ENCODE measurements at places on chromosomes 11 and 22.

DNA sequence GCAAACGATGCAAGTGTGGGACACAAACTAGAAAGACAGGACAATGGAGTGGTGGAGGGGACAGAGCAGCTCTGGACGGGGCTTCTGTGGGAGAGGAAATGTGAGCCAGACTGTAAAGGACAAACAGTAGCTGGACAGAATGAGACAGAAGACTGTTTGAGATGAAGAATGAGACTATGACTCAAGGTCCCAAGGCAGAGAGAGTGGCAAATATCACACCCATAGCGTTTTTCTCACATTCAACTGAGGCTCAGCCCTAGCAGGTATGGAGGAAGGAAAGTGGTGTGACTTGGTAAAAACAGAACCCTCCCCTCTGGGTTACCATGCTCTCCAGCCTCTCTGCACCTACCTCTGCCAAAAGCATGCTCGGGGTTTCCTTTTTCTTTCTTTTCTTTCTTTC, 96.5 kb downstream of the RPL27A start:
- no peak for DNase-seq

- DNase-seq, result no peak
These were observed 14.7 kb downstream of the UBTFL1 start for GRCh38 chr11:90100431-90100830.

GRCh38 chr11:71248251-71248570, 4.2 kb downstream of the SHANK2 start:
- peak; percentile 27 for DNase-seq

- DNase-seq, result no peak
These were observed 8.6 kb downstream of the IGLL1 start for GRCh38 chr22:23571486-23571885.

DNA sequence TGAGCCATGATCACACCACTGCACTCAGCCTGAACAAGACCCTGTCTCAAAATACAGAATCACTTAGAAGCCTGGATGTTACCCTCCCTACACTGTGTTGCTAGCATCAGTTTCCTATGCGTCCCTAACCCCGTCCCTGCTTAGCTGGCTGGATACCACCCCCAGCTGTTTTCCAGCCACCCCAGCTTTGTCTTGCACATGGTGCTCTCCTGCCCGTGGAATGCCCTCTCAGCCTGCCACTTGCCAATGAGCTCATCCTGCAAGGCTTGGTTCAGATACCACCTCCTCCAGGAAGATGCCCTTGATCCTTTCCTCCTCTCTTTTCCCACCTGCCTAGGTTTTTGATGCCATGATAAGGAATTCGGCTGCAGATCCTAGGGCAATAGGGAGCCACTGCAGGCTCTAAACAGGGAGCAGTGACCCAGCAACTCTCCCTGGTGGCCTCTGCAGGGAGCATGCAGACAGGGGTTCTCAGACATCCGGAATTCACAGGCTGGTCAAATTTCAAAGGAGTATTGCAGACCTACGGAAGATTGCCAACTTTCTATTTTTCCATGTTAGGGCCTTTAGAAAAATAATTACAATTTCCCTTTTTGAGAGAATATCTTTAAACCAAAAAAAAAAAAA, 52.7 kb upstream of the WNT7B start:
- no peak for DNase-seq

DNA sequence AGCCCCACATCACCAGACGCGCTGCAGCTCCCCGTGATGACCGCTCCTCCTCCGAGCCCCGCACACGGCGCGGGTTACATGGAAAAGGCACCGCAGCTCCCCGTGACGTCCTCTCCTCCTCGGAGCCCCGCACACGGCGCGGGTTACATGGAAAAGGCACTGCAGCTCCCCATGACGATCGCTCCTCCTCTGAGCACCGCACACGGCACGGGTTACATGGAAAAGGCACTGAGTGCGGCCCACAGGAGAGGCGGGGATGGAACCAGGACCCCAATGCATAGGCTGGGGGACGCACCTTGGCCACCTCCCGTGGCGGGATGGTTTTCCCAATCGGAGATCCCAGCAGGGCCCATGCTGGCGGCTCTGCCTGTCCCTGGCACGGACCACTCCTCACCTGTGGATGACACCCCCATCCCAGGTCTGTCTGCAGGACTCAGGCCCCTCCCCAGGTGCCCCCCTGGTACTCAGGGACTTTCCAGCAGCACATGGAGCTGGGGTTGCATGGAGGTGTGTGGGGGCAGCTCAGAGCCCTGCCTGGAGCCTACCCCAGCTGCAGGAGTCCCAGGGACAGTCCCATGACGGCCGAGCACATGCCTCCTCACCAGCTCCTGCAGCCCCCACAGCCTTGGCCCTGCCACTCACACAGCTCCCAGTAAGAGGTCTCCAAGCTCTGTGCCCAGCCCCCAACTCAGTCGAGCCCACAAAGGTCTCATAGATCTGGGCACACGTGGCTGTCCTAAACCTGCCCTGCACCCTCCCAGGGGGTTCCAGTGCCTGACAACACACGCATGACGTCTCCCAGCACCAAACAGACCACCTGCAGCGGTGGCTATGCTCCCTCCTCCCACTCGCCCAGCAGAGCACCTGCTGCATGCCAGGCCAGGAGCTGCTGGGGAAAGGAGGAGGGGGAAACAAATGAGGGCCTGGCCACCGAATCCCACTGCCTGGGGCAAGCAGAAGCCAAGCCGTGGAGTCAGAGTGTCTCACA, 166.6 kb downstream of the BRD1 start:
- peak; percentile 39 for DNase-seq

GRCh38 chr11:86172894-86173293, 71.7 kb upstream of the EED start:
- DNase-seq, result no peak

DNA sequence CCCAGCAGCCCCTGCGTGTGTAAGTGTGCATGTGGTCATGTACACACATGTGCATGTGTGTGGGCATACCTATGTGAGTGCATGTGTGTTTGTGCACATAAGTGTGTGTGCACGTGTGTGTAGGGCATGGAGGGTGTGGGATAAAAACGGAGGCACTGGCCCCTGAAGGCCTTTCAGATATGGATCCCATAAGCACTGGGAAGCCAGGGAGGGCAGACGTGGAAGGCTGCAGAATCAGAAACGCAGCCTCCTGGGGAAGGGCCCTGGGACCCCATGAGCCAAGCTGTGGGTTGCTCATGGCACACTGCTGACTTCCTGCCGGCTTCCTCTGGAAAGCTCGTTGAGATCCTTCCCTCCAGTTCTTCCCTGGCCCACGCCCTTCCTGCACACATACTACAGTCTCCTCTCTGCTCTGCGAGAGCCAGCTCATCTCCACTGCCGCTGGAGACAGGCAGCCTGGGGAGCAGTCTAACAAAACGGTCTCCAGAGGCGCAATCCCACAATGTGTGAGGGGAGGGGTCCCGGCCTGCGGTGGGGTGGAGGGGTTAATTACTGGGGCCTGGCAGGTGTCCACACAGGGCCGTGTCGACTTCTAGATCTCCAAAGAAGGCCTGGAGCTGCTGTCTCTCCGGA, 435.2 kb upstream of the B3GAT1 start:
- DNase-seq, result no peak

DNA sequence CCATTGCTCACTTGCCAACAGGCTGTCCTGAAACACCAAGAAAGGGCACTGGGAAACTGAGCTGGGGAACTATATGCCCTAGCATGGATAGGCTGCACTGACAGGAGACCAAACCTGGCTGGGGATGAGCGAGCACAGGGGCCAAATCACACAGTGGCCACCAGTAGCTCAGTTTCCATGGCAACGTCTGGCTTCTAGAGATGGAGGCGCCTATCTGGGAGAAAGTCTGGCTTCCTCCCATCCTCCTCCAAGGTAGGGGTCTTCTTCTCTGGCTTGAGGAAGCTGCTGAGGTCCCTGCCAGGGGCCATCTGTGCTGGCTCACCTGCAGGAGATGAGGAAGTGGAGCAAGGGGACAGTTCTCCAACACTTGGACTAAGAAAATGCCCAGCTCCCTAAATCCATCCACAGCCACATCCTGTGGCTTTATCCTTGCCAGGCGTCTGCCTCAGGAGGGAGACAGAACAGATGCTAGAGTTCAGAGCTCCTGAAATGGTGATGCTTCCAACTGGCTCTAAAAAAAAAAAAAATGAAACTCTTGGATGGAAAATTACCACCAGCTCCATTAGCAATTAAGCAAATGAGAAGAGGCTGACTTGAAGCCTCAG, 48.3 kb downstream of the SYT13 start:
- peak; percentile 74 for DNase-seq

- DNase-seq, result no peak
These were observed 1.4 kb downstream of the CORO1B start for GRCh38 chr11:67441731-67442351.

- no peak for DNase-seq
These were observed 13.6 kb upstream of the EED start for GRCh38 chr11:86230921-86231434.

- DNase-seq, result no peak
These were observed 45.9 kb upstream of the TEAD1 start for GRCh38 chr11:12628314-12628713.

DNA sequence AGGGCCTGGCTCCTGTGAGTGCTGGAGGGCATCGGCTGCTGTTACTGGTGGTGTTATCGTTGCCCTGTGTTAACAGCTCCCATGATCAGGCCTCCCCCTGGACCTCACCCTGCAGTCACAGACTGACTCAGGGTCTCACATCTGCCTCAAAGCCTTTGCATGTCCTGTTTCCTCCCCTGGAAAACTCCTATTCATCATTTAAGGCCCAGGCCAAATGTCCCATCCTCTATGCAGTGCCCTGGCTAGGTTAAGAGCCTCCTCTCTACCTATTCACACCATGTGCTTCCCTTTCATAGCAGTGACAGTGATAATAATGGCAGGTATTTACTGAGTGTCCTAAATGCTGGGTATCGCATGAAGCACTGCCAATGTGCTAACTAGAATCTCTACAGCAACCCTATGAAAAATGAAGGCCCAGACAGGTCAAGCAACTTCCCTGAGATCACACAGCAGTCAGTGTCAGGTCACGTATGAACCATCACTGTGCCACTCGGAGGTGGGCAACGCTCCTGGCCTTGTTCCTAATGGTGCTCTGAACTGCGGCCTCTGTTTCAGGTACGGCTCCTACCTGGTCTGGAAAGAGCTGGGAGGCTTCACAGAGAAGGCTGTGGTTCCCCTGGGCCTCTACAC, 9.3 kb downstream of the TSPO start:
- no peak for DNase-seq

GRCh38 chr11:78072455-78072854, 7.2 kb downstream of the NDUFC2 start:
- DNase-seq, result no peak

- DNase-seq, result peak; percentile 87
These were observed 10.7 kb upstream of the RPS3 start for GRCh38 chr11:75388386-75389275.

GRCh38 chr22:46027211-46028105, 50.5 kb upstream of the WNT7B start:
- DNase-seq, result peak; percentile 72

DNA sequence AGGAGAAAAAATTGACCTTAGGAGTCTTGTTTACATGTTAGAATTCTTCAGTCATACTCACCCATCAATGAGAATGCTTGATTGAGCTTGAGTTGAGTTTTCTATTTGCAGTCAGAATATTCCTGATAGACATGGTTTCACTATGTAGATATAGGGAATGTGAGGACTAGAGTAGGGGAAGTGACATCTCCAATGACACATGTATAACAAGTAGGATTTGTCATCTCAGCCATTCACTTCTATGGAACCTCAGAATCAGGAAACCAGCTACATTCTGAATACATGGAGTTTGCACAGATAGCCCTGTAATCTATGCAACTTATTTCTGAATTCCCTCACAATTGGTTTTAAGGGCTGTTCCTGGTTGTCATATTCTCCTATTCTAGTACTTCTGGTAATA, 20.1 kb upstream of the OR9Q1 start:
- DNase-seq, result no peak

GRCh38 chr22:17258015-17258787, 39.0 kb upstream of the ADA2 start:
- DNase-seq, result peak; percentile 86

GRCh38 chr11:40877981-40878380, 581.5 kb downstream of the LRRC4C start:
- DNase-seq, result no peak

DNA sequence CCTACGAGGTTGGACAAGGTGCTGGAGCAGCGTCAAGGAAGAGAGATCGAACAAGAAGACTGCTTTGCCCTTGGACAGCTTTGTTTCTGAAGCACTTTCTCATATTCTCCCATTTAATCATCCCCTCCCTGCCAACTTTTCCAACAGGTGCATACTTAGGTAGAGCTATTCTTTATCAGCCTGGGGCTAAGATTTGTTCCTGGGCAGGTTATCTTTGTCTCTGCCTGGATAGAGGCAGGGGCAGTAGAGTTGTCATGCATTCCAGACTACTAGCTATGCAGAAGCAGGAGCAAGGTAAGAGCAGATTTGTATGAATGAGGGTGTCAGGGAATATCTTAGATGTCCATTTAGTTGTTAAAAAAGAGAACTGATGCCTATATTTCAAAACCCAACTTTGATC, 82.3 kb downstream of the PTPRJ start:
- DNase-seq, result no peak

GRCh38 chr22:36331306-36331911, 56.4 kb downstream of the MYH9 start:
- no peak for DNase-seq

GRCh38 chr11:47111318-47111804, 65.3 kb downstream of the ARFGAP2 start:
- no peak for DNase-seq

GRCh38 chr22:31313366-31314147, 21.3 kb upstream of the PIK3IP1 start:
- DNase-seq, result peak; percentile 64

DNA sequence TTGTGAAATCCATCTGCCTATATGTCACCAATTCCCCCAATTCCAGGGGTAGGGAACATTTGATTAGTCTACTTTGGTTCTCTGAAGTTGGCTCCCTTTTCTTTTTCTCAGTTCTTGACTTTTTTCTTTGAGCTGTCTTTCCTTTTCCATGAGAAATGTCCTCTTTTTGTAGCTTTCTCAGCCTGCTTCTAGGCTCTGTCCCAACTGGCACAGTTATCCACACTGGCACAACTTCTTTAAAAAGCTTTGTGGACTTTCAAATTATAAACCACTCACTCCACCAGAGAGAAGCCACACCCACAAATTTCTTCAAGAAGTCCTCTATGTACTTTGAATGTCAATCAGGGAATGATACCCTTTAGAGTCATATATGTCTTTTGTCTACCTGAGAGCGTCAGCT, 100.5 kb downstream of the TTC17 start:
- DNase-seq, result peak; percentile 6

DNA sequence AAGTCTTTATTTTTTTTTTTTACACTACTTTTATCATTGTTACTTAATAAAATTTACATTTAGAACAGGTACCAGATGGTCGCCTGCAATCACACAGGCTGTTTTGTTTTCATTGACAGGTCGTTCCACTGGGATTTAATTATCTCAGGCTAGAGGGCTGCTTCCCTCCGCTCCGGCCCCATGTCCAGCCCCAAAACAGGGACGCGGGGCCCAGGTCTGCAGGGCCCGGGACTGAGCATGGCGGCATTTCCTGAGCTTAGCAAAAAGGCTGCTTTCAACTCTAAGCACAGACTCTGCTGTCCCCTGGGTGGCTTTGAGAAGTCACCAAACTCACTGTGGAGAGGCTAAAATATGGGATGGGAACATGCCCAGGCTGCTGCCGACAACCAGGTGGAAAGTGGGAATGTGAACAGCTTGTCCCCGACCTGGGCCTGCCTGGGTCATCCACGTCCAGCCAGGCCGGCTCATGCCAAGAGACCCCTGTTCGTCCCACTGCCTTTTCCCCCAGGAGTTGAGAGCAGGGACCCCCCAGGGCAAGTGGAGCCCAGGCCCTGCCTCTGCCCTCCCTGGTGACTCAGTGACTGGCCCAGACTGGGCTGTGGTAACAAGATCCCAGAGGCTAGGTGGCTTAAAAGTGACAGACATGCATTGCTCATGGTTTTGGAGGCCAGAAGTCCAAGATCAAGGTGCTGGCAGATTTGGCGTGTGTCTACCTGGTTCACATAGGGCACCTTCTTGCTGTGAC, 150.0 kb downstream of the SHANK2 start:
- no peak for DNase-seq
